NCI-H748 treated with DMSO at 0.1 percent for 48 hours (cell line): ENCODE measurements at places on chromosomes 2 and 18.

DNA sequence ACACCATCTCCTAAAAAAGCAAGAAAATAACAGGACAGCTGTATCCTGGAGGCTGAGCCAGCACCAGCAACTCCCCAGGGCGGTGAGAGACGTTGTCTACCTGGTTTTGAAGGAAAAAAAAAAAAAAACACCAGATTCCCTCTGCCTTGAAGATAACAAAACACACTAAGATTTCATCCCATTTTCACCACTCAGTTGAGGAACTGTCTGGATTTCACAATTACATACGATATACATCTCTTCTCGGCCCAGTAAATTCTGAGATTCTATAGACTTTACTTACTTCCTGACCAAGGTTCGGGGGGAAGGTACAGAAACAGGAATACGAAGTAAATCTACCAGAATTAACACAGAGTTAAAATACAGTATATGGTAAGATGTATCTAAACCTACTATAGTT, 8.5 kb downstream of the ZNF516 start:
- no peak for DNase-seq

DNA sequence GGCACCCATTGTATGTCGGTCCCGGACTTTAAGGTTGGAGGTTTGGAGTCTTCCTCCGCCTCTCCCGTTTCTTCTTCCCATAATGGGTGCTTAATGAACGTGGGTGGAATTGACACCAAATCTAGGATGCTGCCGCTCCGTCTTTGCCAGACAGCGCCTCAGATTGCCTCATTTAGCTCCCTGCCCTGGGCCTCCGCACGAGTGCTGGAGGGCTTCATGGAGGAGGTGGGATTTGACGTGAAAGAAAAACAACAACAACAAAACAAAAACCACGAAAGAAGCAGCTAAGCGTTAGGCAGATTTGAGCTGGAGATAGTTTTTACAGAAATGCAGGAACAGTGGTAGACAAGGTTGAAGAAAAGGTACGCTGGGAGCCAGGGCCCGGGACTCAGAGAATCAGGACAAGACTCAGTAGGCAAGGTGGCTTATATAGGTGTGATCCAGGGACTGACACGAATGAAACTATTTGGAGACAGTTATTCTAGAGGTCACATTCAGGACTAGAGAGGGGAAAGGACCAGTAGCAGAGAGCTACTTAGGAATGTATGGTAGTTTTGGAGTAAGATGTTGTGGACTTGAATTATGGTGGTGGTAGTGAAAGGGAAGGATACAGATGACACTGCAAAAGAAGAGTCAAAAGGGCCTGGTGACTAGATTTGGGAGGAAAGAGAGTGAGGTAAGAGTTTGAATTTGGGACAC, 605 bp downstream of the ZNF2 start:
- no peak for DNase-seq

DNA sequence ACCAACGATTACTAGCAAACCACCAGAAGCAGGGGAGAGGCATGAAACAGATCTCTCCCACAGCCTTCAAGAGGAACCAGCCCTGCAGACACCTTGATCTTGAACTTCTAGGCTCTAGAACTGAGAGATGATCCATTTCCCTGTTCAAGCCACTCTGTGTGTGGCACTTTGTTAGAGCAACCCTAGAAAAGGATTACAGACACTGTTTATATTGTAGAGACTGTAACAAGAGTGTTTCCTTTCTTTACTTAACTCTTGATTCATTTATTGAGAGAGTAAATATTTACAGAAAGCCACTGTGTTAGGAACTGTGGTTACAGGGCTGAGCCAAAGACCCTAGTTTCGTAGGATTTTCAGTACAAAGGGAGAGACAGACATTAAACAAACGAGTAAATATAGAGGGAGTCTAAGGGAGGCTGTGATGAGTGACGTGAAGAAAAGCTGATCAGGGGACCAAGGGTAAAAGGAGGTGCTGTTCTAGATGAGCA, 10.9 kb downstream of the CCDC68 start:
- DNase-seq = peak; percentile 44

DNA sequence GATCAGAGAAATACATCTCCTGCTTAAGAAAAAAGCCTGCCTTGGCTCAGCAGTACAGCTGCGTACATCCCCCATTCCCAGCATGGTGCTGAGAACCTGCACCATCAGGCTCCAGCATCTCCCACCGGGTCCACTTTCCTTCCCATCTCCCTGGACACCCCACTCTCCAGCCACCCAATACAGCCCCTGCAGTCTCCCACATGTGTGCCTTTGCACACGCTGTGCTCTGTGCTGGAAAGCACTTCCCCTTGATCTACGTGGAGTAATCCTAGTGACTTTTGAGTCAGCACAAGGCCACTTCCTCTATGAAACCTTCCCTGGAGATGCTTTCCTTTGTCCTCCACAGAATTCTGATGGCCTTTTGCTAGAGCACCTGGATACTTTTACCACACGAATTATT, 17.0 kb downstream of the STAT1 start:
- no peak for DNase-seq

- no peak for DNase-seq
These were observed 70.0 kb downstream of the COL4A3 start for GRCh38 chr2:227234429-227234828.

DNA sequence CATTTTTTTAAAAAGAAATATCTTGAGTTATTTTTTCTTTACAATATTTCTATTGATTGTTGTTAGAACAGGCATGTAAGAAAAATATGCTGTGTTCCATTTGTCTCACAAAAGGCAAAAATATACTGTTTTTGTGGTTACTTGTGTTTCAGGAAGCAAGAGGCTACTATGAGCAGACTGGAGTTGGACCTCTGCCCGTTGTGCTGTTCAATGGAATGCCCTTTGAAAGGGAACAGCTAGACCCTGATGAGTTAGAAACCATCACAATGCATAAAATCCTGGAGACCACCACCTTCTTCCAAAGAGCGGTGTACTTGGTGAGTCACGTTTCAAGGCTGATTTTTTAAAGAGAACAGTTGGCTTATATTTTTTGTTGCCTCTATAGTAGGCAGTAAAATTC, 54.7 kb downstream of the UGGT1 start:
- no peak for DNase-seq

- no peak for DNase-seq
These were observed 116.8 kb upstream of the FSHR start for GRCh38 chr2:49271060-49271606.

- no peak for DNase-seq
These were observed 383.2 kb downstream of the SOCS6 start for GRCh38 chr18:70671889-70672565.

DNA sequence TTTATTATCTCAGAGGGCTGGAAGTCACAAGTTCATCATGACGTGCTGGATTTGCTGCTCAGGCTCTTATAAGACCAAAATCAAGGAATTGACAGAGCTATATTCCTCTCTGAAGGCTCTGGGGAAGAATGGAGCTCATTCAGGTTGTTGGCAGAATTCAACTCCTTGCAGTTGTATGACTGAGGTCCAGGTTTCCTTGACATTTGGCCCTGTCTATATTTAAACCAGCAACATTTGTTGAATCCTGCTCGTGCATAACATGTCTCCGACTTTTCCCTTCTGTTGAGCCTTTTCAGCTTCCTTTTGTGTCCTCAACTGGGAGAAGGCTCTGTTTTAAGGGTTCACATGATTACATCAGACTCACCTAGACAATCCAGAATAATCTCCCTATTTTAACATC, 203.4 kb downstream of the PDE11A start:
- no peak for DNase-seq

- peak; percentile 30 for DNase-seq
These were observed 1.2 kb downstream of the ONECUT2 start for GRCh38 chr18:57436191-57436964.

GRCh38 chr2:162974771-162975170, 136.2 kb upstream of the KCNH7 start:
- DNase-seq = no peak

- no peak for DNase-seq
These were observed 9.2 kb downstream of the PTMA start for GRCh38 chr2:231717281-231718171.

DNA sequence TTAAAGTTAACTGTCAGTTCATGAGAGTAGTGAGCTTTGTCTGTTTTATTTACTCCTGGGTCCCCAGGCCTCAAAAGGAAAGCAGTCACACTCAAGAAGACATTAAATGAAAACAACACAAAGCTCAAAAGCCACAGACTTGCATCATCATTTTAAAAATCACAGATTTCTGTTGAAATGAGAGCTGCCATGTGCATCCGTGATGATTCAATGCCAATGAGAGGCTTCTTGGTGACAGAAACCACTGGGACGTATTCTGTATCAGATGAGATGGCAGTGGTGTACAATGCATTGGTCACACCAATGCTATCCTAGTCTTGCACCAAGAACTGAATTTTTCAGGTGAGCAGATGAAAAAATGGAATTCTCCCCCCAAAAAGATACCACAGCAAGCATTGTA, 204.8 kb downstream of the ANAPC1 start:
- no peak for DNase-seq

DNA sequence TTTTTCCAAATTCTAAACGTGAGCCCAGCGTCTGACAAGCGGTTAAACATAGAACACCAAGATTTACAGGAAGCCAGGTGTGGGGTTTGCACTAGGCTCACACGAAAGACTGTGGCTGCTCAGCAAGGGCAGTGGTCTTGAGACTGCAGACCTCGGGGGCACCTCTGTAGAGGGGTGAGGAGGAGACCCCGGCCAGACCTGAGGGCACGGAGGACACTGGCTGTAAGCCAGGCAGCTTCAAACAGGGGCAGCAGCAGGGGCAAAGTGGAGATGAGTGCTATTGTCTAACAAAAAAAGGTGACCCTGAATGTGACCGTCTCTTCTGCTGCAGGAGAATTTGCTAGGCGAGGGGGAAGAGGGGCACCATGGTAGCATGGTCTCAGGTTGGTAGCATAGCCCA, 140.3 kb downstream of the CYP26B1 start:
- DNase-seq = no peak

DNA sequence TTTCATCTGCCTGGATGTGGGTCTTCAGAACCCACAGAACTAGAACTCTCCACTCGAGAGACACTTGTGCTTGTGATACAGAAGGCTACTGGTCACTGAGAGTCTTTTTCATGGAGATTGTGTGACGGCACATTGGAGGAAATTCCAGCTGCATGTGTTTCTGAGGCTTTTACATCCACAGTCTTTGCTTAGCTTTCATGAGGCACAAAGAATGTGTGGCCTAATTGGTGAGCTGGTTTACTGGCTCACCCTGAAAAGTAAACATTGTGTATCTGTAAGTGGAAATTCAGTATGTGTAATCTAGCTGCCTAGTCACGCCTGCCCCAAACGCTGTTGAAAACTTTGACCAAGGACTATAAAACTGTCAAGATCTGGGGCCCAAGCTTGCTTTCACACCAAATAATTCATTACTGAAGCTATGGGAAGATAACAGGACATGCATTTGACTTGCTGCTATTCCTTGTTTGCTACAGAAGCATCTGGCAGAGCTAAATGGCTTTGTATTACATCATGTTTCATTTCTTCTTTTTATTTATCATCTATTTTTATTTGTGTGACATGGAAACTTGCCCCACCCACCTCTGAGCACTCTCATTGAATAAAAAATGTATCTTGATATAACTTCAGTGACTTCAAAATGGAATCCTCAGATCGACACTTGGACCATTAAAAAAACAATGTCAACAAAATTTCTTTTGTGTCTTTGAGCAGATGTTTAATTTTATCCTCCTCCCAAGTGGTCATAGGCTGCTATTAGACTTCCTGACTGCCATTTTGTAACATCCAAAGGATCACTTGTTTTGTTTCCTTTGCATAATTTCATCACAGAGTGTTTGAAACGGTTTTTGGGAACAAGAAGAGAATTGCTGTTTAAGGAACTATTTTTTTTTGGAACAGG, 80.2 kb downstream of the EFEMP1 start:
- DNase-seq = peak; percentile 46

DNA sequence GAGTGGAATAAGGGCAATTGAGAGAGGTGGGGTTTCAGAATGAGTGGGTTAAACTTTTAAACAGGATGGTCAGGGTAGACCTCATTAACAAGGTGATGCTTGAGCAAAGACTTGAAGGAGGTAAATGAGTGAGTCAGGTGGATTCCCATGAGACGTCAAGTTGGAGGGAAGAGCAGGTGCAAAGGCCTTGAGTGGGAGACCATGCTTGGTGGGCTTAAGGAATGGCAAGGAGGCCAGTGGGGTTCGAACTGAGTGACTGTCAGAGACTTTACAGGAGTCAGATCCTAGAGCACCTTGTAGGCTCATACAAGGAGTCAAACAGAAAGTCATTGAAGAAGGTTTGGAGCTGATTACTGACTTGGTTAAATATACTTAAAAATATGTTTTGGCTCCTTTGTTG, 284.1 kb downstream of the CYRIA start:
- DNase-seq = no peak

DNA sequence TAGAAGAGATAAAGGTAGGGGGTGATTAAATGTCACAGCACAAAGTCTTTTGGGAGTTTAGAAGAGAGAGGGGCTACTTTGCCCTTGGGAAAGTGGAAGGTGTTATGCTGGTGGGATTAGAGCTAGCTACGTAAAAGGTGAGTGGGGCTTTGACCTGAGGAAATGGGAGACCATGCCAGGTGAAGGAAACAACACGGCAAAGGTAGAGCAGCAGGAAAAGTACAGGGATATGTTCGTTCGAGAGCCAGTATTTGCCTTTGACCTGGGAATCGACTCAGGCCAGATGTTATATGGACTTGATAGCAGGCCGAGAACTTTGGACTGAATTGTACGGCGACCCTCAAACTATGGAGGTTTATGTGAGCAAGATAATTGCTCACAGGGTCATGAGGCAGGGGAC, 55.7 kb upstream of the ACKR3 start:
- no peak for DNase-seq

DNA sequence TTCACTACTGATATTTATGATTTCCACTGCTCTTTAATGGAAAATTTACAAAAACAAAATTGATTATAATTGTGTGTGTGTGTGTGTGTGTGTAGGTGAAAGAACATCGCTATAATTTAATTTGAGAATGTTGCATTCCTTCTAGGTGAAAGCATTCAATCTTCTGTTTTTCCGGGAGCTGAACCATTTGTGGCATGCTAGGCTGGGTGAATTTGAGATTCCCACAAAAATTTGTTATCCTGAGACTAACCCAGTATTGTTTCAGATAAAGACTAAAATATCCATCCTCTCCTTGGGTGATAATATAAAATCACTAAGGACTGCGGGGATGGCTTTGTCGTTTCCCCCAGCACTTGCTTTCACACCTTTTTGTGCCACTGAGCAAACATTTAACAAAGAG, 911.2 kb upstream of the PIK3C3 start:
- DNase-seq = peak; percentile 29
